ENCODE measurements at places on chromosomes 6 and 20.

DNA sequence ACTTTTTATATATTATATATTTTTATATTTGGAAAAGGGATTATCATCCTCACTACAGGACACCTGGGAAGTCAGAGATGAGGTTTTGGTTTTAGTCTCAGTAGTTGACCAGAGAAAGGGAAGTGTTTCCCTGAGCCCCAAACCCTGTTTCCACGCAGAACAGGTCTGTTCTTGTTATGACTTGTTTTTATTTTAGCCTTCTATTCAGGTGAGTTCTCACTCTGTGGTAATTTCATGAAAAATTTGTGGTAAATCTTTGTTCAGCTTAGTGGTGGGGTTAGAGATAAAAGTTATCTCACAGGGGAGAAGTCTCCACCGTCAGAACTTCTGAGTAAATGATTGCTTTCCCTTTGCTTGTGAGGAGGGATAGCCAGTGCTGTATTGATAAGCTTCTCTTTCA lies 224.9 kb downstream of the FARS2 start:
- no peak for DNase-seq

DNA sequence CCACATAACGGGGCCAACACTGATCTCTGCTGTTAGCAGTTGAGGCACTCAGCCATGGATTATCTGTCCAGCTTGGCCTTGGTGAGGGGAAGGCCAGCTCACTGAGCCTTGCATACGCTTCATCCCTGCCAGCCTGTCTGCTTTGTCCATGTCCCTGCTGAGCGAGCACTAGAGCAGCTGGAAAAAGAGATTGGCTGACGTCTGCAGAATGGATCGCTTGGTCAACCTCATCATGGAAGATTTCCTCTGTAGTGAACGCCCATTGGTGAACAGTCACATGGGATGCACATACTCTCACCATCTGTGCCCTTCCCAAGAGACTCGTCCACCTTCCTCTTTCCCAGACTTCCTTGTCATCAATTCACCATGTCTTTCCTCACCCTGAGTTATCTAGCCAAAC lies 26.9 kb downstream of the MUC22 start:
- no peak for DNase-seq

GRCh38 chr6:95846652-95847051 lies 169.1 kb upstream of the FUT9 start:
- DNase-seq = no peak

DNA sequence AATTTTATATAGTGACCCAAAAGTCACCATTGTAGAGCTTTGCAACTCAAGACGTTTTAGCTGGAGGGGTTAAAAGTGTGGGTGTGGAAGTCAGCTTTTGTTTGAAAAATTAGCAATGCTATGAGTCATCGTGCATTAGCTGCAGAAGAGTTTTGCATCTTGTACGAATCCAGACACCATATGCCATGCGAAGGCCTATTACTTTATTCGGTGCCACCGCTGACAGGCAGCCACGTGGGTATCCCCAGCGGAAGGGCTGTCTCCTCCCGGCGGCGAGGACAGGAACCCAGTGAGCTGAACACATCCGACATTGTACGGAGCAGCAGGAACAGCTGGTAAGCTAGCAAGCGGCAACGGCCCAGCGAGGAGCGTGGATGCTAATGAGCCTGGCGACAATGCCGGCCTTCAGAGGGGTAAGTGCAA lies 84.4 kb downstream of the INSM1 start:
- DNase-seq = peak; percentile 49

GRCh38 chr6:144033816-144034735 lies 26.0 kb upstream of the PLAGL1 start:
- DNase-seq = no peak

DNA sequence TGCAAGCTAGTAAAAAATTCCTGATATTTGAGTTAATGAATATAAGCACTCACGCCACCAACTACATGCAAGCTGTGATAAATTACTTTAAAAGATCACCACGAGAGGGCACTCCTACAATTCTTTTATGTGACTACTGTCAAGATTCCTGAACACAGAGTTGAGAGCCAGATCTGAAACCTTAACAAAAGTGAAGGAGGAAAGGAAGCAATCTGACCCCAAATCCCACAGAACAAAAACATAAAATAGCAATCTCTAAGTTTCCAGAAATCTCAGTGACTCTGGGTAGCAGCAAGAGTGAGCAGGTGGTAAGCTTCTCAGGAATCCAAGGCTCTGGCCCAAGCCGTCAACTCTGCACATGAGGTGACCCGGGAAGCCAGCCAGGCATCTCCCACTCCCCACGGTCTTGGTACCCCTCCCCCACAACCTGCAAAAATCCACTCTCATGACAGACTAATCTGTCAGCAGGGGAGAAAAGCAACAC lies 55.1 kb downstream of the STAU1 start:
- no peak for DNase-seq

- no peak for DNase-seq
These were observed 1.6 kb downstream of the MYLIP start for GRCh38 chr6:16130437-16130891.
